ENCODE measurements at places on chromosomes 2 and 18.

DNA sequence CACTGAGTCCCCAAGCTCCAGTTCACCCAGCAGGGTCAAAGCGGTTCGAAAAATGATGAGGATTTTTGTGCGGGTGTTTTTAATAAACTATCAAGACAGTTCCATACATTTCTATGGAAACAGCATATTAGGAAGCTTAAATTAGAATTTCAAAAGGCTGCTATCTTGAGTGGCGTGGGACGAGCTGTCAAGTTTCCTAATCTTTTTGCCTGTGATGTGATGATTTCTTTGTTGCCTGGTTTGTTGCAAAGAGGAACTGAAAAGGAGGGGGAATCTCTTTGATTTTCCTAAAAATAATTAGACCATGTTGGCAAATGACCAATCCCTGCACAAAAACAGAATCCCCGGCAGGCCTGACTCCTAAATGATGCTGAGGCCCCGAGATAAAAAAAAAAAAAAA, 66.1 kb upstream of the ATG16L1 start:
- no peak for DNase-seq

- no peak for DNase-seq
Measured at GRCh38 chr2:224956706-224957105, 85.6 kb downstream of the DOCK10 start.

DNA sequence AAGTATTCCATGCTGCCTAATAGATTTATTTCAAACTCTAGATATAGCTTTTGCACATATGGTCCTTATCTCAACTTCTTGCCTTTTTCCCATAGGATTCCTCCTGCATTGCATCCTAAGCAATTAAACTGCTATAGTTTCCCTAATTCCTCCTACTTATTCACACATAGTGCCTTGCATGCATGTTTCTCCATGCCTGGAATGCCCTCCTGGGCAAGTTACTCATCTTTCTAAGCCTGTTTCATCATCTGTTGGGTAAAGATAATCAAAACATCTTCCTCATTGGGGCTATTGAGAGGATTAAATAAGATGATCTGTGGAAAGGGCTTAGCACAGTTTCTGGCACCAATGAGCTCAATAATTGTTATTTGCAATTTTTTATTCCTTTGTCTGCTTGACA, 726.5 kb downstream of the SLC4A3 start:
- no peak for DNase-seq

GRCh38 chr2:222160944-222161343, 137.9 kb downstream of the PAX3 start:
- DNase-seq: no peak

All from osteocyte (in vitro differentiated cells).